ENCODE measurements at places on chromosomes 13 and 19.

DNA sequence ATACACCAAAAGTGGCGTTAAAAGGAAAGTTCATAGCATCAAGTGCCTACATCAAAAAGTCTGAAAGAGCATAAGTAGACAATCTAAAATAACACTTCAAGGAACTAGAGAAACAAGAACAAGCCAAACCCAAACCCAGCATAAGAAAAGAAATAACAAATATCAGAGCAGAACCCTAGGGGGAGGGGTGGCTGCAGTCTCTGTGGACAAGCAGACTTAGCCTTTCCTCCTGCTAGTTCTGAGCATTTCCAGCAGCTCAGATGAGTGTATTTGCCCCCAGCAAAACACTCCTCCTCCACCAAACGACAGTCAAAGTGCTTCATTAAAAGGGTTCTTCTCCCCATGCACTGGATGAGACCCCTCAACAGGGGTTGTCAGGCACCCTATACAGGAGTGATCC, 7.1 kb upstream of the ZNF90 start:
- DNase-seq, result no peak

- DNase-seq, result no peak
Observed at GRCh38 chr19:39319892-39320248, 793 bp downstream of the LRFN1 start.

GRCh38 chr13:45828256-45828968, 23.1 kb downstream of the SIAH3 start:
- DNase-seq, result no peak

GRCh38 chr13:20191311-20192157, 1.2 kb downstream of the GJB2 start:
- DNase-seq, result no peak

- DNase-seq, result no peak
Observed at GRCh38 chr19:43564800-43565199, 10.5 kb downstream of the XRCC1 start.

- DNase-seq, result no peak
Observed at GRCh38 chr19:11382898-11383705, 1.0 kb downstream of the EPOR start.

DNA sequence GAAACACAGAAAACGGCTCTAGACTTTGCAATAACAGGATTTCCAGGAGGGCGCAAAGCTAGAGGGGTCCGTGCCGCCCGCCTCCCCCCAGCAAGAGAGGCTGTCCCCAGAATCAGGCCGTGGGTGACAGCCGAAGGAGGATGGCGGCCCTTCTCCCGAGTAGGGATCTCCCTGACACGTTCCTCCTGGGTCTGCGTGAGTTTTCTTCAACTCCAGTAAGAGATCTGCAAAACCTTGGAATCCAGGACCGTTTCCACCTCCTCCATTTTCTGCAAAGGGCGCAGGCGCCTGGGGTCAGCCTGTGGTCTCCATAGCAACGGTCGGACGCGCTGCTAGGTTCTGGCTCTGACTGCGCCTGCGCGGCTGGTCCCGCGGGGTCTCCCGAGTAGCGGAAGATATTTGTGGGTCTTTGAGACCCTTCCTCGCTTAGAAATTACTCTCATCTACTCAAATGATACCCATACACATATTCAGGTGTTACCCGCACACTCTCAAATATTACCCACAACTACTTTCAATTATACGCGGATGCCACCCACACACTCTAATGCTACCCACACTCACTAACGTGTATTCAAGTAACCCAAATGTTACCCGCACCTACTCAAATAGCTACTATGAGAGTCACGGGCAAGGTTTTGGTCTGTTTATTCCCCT, 2.1 kb downstream of the PNMA8C start:
- DNase-seq, result no peak

GRCh38 chr13:93814658-93815057, 588.1 kb downstream of the GPC6 start:
- no peak for DNase-seq

- no peak for DNase-seq
Observed at GRCh38 chr19:55552620-55553019, 7.3 kb upstream of the SBK3 start.

DNA sequence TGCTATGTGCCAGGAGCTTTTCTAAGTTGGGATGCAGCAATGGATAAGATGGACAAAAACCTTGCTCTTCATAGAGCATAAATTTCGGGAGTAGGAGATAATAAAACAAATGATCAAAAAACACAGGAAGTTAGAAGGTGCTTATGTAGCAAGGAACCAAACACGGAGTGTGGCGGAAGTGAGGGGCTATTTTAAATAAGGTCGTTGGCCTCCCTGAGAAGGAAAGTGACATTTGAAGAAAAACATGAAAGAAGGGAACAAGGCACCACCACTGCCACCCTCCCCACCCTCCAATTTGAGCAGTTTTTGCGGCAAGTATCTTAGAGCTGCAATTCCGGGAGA, 3.2 kb upstream of the GSX1 start:
- DNase-seq, result no peak

- no peak for DNase-seq
Observed at GRCh38 chr13:99282264-99283231, 24.4 kb upstream of the GPR18 start.

DNA sequence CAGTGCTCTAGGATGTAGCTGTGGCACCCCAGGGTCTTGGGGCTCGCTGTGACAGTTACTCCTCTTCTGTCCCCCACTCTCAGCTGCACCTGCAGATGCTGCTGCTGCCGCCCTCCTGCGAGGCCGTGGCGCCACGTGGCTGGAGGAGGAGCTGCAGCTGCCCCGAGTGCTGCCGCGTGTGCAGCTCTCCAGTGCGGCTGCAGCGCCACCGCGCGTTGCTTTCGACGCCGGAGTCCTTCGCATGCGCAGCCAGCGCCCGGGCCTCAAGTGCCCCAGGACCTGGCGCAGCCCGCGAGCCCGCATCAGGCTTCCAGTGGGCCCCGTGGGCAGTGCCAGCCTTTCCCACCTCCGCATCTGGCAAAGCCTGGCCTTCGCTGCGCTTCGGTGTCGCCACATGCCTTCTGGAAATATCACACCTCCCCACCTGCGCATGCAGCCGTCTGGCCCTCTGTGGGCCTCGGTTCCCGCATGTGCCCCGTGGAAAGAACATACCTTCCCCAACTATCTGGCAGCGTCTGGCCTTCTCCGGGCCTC, 692 bp upstream of the ZNF580 start:
- DNase-seq, result no peak

DNA sequence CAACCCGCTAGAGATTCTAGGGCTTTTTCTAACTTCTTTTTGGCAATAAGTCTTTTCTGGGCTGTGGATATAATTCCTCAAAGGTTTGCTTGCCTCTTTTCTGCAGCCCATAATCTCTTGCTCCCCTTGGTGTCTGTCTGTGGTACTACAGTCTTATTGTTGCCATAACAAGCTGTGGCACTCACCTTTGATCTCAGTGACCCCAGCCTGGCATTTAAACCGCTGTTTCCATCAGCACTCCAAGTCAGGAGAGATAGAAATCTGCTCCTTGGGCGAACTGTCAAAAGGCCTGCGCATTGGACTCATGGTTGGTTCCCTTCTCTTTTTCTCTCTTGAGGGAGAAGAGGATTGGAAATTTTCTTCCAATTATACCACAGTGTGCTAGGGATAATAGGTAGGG, 14.5 kb upstream of the MPHOSPH8 start:
- DNase-seq, result no peak

Measured in cortex of kidney (tissue), 1 donor.